Fibroblast of lung (primary cell): ENCODE measurements at places on chromosomes 16 and 17.

DNA sequence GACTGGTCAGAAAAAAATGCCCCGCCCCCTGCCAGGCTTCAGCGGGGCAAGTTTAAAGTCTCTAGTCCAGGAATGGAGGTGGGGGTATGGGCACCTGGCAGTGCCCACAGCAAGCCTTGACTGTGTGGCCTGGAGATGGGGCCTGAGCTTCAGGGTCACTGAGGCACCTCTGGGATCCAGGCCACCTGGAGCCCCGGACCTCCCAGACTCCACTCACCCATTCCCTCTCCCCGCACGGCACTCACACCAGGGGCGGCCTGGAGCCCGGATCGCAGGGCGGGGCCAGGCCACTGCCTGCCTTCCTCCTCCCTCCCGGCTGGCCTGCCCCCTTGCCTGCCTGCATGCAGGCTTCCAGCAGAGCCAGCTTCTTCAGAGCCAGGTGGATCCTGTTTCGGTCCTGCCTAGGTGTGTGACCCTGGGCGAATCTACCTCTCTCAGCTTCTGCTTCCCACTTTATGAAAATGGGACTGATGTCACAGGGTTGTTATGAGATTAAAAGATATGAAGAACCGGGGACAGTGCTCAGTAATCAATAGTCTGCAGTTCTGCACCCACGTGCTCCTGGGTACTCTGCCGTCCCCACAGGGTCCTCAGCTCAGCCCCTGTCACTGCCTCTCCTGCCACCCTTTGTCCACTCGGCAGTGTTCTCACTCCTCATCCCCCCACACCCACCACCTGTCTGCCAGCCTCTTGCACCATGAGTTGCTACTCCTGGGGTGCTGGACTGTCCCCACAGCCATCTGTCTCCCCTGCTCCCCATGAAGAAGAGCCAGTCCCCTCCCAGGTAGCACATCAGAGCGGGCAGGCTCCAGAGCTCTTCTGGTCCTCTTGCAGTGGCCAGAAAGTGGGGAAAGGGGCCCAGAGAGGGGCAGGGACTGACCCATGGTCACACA is 1.2 kb upstream of the TCAP start:
- DNase-seq = no peak

- DNase-seq = no peak
These were observed 2.5 kb upstream of the WFIKKN2 start for GRCh38 chr17:50832864-50833381.

GRCh38 chr17:81526662-81527571 is 1.3 kb upstream of the FSCN2 start:
- DNase-seq = no peak

DNA sequence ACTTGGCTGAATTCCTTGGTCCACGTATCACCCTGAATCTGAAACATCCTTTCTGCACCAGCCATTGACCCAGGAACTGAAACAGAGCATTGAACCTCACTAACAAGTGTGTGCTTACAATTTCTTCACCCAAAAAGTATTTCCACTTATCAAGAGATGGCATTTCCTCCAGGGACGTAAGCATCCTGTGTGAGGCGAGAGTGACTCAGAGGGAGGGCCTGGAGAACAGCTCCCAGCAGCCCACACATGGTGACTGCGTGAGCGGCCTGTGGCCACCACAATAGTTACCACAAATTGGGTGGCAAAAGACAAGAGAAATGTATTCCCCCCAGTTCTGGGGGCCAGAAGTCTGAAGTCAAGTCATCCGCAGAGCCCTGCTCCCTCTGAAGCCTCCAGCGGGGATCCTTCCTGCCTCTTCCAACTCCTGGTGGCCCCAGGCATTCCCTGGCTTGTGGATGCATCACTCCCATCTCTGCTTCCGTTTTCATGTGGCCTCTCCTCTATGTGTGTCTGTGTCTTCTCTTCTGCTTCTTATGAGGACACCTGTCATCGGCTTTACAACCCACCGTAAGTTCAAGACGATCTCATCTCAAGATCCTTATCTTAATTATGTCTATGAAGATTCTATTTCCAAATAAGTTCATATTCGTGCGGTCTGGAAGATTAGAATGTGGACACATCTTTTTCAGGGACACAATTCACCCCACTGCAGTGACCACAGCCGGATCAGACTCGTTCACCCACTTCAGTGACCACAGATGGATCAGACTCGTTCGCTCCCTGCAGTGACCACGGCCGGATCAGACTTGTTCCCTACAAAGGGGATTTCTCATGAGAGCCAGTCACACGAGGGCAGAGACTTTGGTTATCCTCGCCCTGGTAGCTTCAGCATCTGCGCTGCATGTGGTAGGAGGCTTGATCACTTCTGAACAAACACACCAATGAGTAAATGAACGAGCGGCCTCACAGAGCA is 122.6 kb upstream of the FOXF1 start:
- DNase-seq = peak; percentile 98

DNA sequence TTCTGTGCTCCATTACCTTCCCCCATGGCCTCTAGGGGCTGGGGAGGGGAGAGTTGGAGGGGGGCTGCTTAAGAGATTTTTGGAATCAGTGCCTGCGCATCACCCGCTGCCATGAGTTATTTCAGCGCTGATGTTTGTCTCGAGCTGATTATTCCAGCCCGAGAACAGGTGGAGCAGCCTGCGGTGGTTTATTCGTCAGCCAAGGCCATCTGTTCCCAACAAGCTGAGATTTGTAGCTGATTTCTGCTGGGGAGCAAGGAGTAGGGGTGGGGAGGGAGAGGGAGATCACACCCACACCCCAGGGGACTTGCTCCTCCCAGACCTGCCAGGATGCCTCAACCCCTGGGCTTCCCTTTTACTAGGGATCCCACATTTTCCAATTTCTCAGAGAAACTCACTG is 23.1 kb downstream of the PIPOX start:
- no peak for DNase-seq
